ENCODE measurements at places on chromosomes 3 and 15.

DNA sequence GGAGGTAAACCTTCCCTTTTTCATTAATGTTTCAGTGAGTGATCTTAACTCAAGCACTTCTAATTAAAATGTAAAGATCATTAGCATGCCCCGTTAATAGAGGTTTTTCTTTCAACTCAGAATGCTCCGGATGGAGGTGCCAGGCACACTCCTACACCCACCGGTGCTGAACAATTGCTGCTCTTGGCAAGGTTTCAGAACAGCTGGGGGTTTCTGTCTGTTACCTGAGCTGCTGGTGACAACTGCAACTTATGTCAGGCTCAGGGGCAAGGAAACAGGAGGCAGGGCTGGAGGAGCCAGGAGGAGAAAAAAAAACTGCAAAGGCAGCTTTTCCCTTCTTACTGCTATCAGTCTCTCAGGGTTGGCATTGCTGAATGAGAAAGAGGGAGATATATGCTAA, 250.1 kb downstream of the DIPK2A start:
- DNase-seq: no peak

DNA sequence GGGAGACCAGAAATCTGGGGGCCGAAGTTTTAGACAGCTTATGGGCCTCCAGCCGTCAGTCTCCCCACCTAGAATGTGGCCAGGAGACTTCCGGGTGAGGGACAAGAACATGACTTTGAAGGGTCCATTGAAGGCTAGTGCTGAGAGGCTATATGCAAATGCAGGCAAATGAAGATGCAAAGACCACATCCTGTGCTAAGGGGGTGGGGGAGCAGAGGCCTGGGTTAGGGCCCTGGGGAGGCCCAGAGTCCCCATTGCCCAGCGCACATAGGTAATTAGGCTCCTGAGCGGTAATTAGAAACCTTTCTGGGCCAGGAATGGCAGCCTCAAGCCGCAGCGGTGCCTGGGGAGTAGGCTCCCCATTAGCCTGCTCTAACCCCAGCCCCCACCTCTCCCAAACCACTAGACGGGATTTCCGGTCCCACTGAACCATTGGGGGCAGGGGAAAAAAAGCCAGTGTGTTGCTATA, 6.8 kb downstream of the CSK start:
- no peak for DNase-seq

DNA sequence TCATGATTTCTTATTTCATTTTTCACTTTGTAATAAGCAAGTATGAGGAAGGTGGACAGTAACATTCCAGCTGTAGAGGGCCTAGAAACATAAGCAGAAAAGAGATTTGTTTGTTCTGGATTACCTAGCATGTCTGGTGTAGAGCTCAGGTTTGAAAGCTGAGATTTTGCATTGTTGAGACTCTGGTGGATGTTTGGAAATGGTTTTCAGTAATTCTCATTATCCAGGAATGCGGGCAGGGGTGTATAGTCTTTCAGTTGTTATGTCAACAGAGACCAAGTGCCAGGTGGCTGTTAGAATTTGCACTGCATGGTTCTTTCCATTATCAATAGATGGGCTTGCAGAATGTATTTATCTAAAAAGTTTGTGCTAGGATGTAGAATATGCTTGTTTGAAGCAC, 10.9 kb downstream of the GPD1L start:
- no peak for DNase-seq

DNA sequence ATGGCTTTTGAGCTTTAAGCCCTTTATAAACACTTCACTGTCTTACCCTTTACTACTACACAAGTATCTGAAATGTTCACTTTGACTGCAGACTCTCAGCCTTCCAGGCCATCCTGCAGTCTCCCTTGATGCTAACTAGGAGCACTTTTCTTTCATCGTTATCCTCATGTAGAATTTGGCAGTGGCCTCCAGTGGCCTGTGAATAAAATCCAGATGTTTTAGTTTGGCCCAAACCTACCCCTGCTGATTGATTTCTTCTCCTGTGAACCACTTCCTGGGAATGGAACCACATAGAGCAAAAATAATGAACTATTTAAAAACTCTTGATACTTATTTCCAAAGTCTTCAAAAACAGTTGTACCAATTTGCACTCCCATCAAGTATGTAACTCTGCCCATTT, 271.9 kb downstream of the FEZF2 start:
- no peak for DNase-seq

DNA sequence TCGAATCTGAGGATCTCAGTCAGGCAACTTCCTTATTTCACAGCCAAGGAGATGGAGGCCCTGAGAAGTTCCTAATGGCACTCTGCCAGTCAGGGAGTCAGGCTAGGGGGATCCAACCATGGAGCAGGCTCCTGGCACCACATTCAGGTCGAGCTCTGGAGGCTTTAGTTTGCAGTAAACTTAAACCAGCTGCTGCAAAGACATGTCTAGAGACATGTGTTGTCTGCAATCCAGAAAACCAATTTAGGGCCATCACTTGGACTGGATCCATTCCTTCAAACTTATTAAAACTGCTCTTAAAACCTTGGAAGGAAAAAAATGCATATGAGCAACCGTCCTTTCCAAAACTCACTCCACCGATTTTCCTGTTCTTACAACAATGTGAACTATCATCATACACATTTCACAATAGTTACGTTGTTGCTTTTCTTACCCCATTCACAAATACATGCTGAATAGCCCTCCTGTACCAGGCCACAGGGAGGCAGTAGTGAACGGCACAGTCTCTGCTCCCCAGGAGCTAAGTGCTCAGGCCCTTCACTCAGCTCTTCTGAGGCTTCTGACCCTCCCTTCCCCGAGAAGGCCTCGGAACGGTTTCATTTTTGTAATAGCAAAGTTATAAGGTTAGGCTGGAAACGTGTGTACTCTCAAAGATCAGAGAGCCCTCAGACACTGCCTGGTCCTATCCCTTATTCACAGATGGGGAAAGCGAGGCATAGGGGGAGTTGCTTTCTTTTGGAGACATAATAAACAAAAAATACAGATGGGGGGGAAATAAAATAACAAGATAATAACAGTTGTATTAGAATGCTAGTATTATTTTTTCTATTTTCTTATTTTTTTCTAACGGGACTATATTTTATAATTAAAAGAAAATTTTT, 20.1 kb downstream of the RFT1 start:
- DNase-seq: peak; percentile 90

DNA sequence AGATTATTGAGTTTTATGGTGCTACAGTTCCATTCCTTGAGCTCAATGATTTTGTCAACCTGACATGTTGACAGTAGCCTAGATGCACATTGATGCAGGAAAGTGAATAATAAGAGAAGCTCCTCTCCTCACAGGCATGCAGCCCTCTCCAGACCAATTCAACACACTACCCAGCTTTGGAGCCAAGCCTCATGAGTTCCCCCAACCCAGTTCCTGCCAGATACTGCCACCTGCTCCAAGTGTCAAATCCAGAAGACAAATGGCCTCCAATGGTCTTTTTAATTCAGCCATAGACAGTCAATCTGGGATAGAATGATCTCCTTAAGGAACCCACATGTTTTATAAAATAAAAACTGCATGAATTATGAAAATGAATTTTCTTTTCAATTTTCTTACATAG, 83.7 kb upstream of the ARHGEF3 start:
- no peak for DNase-seq

GRCh38 chr3:186538779-186539178, 5.4 kb downstream of the CRYGS start:
- no peak for DNase-seq

GRCh38 chr15:51550841-51551240, 71.7 kb downstream of the DMXL2 start:
- DNase-seq: no peak

GRCh38 chr3:134611516-134611915, 39.3 kb downstream of the KY start:
- no peak for DNase-seq

- no peak for DNase-seq
Measured at GRCh38 chr3:166324401-166324800, 487.2 kb upstream of the BCHE start.

- DNase-seq: peak; percentile 65
Measured at GRCh38 chr3:149813367-149814281, 609 bp downstream of the RNF13 start.

- peak; percentile 77 for DNase-seq
Measured at GRCh38 chr15:85704720-85705429, 89.8 kb downstream of the KLHL25 start.

DNA sequence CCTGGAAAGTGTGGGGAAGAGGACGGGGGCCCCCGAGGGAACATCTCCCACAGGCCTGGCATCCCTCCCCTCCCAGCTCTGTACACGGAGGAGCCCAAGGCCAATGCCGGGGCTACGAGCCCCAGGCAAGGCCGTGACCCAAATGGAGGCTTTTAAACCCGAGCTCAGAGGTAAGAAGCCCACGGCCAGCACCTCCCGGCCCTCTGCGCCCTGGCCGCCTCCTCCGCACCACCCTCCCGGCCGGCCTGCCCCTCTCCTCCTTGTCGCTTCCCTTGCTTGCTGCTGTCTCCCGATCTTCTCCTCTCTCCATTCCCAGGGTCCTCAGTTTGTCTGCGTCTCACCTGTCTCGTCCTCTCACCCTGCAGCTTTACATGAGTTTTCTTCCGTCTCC, 1.3 kb downstream of the MUC4 start:
- no peak for DNase-seq

DNA sequence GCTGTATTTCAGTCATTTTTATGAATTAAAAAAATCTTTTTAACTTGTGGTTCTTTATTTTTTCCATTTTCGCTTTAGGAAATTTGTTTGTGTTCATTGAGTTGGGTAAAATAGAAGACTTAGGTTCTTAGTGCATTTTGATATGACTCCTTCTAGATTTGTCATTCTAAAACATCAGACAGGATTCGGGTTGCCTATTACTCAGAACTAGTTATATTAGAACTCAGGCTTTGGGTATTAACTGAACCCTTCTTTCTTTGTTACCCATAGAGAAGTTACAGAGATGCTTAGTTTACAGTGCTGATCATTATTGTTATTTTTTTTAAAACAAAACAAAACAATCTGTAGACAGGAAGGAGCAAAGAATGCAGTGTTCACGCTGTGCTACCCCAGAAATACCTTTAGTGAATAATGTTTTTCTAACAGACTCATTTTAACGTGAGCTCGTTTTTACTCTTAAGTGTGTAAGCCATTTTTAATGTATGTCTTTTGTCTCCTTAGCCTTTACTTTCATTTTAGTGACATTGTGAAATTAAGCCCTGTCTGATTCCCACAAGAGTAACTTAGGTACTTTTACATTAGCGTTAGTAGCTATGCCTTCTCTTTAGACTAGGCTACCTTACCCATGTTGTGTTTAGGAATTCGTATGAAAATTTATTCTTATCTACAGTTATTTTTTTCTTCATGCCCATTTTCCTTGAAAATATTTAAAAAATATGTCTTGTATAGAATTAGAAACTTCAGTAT, 53.4 kb downstream of the CMC1 start:
- DNase-seq: no peak

- peak; percentile 12 for DNase-seq
Measured at GRCh38 chr3:191300422-191300821, 28.8 kb upstream of the CCDC50 start.

DNA sequence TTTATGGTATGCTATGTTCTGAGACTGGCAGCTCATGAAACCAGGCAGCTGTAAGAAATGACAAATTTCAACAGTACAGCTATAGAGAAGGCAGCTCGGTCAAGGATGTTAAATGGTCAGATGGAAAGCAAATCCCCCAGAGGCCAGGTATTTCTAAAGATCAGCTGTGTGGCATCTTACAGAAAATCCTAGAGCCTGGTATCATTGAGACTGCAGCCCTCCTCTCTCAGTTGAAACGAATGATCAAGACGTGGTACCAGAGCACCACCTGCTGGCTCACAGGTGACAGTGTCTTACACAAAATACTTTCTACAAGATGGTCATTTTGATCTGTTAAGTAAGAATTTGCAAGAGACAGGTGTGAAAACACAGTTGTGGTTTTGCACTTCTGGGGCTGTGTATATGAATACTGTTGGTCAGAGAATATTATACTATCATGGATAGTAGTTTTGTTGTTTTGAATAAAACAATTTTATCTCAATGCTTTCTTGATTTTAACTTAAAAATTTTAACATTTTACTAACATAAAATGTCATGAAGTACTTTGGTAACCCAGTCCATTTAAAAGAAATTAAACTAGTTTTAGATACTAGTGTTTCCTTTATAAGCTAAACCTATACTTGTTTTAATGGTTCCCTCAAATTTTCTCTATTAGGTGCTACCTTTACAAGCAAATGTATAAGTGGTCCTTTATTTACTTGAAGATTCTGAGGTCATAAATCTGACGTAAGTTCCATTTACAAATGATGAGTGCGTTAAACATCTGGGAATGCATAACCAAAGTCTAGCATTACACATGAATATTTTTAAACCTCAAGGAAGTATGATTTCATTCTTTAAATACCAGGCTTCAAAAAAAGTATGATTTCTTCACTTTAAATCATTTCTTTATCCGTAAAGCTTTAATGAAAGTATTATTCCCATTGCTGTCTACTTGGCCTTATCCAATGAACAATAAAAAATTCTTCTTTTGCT, 121.8 kb downstream of the PDZRN3 start:
- peak; percentile 51 for DNase-seq

GRCh38 chr3:128573707-128574162, 76.9 kb downstream of the RPN1 start:
- no peak for DNase-seq

GRCh38 chr3:183264268-183264667, 11.2 kb downstream of the B3GNT5 start:
- DNase-seq: peak; percentile 24

- no peak for DNase-seq
Measured at GRCh38 chr3:198109883-198110282, 149.9 kb downstream of the LMLN start.

Measured in suppressor macrophage treated with lipopolysaccharide for 4 hours (primary cell).